ENCODE measurements at places on chromosomes 6 and 20.

DNA sequence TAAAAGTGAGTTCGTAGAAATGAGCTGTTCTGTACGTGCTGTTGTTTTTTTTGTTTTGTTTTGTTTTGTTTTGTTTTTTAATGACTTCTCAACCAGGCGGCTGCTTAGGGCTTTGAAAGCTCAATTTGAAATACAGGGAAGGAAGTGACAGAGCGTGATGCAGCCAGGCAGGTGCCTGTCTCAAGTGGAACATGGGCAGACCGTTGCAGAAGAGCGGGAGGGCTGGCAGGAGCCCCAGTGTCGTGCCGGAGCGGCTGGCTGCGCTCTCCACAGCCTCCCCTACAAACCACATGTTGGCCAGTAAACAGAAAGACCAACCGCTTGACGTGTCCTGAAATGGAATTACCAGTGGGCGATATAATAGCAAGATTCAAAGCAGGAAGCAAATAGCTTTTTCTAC, 164.9 kb upstream of the RREB1 start:
- DNase-seq = no peak

GRCh38 chr6:25366903-25367545, 87.8 kb downstream of the CARMIL1 start:
- DNase-seq = no peak

DNA sequence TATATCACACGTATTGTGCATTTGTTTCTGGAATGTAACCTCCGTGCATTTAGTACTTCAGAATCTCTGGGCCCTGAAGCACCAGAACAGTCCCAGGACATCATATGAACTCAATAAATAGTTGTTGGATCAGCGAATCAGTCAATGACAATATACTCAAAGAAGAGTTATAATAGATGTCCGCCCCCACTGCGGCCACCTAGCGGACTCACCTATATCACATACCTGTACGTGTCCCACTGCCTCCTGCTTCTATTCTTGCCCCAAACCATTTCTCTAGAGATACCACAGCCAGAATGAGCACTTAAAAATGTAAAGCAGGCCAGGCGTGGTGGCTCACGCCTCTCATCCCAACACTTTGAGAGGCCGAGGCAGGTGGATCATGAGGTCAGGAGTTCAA, 73.9 kb downstream of the DCDC2 start:
- no peak for DNase-seq

- no peak for DNase-seq
These were observed 100.6 kb downstream of the KCNB1 start for GRCh38 chr20:49381558-49382493.

DNA sequence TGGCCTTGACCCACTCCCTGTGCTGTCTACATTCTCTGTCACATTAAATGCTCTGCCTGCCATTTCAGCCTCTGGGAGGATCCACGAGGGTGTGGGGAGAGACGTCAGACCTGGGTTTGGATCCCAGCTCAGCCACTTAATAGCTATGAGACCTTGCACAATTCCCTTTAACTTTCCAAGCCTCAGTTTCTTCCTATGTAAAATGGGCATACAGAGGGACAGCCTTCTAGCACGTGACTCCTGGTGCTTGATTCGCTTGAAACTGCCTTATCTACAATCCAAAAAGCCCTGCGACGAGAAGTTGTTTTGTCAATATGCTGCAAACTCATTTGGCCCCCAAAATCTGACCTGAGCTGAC, 40.0 kb downstream of the TOX2 start:
- no peak for DNase-seq

- DNase-seq = no peak
These were observed 175.4 kb downstream of the UTRN start for GRCh38 chr6:144460327-144461095.
